Stimulated activated CD8-positive, alpha-beta memory T cell treated with anti-CD3 and anti-CD28 coated beads, Interleukin-4, amount 100 ng/mL, for 4 hours (primary cell): ENCODE measurements at places on chromosomes 3 and 15.

DNA sequence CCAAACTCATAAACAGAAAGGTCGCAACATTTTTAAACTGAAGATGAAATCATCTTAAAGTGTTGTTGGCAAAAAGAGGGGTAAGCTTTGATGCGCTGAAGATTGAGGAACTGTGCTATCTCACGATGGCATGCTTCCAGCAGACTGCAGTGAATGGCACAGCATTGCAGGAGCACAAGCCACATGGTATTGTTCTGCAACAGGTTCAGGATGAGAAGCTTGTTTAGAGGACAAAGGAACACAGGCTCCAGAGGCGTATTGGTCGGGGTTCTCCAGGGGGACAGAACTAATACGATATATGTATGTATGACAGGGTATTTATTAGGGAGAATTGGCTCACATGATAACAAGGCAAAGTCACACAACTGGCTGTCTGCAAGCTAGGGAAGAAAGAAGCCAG is 13.8 kb upstream of the PLD1 start:
- no peak for DNase-seq

GRCh38 chr3:32411442-32411841 is 19.8 kb downstream of the CMTM7 start:
- DNase-seq = no peak

DNA sequence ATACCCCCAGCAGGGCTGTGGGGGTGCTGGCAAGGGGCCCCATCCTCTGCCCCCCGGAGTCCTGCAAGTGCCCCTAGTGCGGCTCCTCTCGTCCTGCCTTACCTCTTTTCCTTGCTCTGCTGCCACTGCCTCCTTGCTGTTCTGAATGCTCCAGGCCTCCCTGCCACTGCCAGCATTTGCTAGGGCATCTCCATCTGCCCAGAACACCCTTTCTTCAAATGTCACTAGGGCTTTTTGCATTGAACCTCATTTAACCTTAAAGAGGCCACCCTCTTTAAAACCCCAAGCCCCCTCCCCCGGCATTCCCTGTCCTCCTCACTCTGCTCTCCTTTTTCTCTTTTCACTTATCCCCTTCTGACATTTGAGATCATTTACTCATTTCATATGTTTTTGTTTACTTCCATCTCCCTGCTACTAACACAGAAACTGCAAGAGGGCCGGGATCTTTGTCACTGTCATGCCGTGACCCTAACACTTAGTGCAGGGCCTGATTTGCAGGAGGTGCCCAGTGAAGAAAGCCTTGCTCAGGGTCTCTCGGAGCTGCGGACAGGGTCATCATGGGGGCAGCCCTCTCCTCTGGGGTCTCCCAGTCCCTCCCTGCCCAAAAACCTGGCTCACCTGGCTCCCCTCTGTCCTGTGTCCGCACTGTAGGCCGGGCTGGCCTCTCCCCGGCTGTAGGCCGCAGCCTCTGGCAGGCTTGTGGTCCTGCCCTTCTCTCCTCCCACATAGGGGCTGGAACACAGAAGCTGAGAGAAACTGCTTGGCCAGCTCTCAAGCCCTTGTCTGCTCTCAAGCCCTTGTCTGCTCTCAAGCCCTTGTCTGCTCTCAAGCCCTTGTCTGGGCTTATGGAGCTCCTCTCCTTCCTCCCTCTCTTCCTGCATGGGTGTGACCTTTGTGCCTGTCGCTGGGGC is at the start of gene ACOX2:
Gene ACOX2 (minus strand): TSS at position 690 of the 911 bp plus-strand sequence. CDS start 2,084 bp downstream, outside the sequence.
- no peak for DNase-seq

DNA sequence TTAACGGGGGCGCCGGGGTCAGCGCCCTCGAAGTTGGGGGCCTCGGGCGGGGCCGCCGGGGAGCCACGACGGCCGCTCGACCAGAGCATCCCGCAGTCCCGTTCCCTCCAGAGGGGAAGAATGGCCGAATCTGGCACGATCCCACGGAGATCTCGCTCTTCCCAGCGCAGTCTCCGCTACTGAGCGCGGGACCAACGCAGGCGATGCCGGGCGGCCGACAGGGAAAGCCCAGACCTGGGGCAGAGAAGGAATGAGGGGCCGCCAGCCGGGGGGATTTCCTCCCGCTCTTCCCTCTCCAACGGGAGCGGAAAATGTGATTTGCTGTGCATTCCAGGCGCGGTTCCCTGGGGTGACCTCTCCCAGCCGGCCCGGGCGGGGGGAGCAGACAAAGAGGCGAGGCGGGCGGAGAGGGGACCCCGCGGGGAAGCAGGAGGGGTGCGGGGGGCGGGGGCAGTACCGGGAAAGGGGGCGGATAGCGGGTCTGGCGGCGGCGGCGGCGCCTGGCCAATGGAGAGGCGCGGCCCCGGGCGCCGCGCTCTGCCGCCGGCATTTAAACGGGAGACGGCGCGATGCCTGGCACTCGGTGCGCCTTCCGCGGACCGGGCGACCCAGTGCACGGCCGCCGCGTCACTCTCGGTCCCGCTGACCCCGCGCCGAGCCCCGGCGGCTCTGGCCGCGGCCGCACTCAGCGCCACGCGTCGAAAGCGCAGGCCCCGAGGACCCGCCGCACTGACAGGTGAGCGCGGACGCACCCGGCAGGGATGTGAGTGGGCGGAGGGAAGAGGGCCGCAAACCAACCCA is at the start of gene GREM1:
Gene GREM1 (plus strand): TSS at position 579 of the 801 bp plus-strand sequence. CDS start 12,687 bp downstream, outside the sequence.
- no peak for DNase-seq

GRCh38 chr15:73926219-73927002 is at the start of gene LOXL1:
Gene LOXL1 (plus strand): TSS chr15:73926462. CDS start chr15:73926784, 322 bp downstream.
- no peak for DNase-seq

GRCh38 chr15:38028869-38029268 is 94.4 kb downstream of the TMCO5A start:
- no peak for DNase-seq

DNA sequence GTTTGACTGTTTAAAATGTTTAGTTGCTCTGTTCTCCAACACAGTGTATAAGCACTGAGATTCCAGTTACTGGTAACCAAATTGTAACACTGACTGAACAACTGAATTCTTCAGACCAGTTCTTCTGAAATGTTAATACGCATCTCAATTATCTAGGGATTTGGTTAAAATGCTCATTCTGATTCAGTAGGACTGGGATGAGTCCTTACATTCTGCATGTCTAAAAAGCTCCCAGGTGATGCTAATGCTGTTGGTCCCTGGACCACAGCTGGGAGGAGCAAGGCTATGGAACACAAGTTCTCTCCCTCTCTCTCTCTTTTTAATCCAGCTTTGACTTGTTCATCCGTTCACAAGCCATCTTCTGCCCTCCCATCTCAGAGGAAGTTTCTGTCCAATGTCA is 380.3 kb downstream of the MAGI1 start:
- DNase-seq = no peak

GRCh38 chr3:41365973-41366372 is 166.7 kb downstream of the CTNNB1 start:
- DNase-seq = no peak

DNA sequence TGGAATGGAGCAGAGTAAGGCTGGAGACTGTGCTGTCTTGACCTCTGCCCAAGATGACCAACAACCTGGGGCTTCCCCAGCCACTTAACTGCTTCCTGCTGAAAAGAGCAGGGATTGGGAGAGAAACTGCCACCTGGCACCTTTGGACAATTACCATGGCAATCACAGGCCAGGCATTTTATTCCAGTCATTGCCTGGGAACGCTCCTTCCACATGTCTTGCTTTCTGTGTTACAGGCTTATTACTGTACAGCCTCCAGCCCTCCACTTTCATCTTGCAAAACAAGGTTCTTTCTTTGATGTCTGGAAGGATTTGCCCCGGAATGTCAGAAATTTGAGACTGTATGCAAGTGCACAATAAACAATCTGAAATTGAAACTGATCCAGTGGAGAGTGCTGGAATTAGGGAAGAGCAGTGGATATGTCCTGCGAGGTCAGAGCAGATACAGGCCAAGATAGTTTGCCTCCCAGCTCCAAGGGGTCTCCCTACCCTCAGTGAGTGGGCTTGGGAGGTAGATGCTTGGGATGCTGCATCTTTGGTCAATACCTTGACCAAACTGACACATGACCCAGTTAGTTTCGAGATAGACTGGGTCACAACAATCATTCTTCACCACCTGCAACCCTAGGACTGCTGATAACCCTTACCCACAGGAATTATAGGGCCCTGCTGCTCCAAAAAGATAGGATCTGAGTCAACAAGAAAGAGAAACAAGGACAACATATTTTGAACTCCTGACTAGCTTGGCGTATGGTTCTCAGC is 2.7 kb downstream of the PPP1R14D start:
- no peak for DNase-seq

DNA sequence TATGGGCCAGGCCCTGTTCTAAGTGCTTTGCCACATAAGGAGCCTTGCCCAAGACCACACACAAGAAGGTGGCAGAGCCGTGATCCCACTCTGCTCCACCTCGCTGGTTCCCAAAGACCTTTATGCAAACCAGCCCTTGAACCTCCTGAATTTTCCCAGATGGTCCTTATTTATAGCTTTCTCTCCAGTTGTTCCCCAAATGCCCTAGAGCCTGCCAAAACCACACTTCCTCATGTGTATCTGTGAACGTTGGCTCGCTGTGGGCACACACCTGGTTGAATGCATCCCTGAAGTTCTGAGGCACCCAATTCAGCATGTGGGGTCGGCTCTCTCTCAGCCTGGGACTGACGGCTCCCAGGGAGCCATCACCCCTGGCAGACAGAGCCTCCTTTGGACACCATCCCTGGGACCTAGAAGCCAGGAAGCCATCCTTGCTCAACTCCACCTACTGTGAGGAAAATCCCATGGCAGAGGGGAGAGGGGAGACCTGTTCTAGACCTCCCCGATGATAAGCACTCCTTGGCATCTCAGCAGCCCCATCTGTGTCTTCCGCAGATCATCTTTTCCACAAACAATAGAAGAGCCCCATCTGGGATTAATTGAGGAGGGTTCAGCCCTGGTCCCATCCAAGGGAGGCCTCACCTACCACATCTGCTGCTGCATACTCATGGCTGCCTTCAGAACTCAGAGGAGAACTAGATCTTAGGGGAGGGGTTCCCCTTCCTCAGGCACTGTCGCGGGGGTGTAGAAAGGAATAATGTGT is 42.3 kb upstream of the LIMD1 start:
- DNase-seq = no peak

- DNase-seq = no peak
Measured at GRCh38 chr3:179801263-179801662, 148.4 kb downstream of the USP13 start.

GRCh38 chr3:175233957-175234940 is 375.1 kb downstream of the NAALADL2 start:
- DNase-seq = no peak

- no peak for DNase-seq
Measured at GRCh38 chr3:34386309-34386708, 587.9 kb downstream of the PDCD6IP start.

- DNase-seq = no peak
Measured at GRCh38 chr3:59185591-59186369, 136.0 kb upstream of the CFAP20DC start.

DNA sequence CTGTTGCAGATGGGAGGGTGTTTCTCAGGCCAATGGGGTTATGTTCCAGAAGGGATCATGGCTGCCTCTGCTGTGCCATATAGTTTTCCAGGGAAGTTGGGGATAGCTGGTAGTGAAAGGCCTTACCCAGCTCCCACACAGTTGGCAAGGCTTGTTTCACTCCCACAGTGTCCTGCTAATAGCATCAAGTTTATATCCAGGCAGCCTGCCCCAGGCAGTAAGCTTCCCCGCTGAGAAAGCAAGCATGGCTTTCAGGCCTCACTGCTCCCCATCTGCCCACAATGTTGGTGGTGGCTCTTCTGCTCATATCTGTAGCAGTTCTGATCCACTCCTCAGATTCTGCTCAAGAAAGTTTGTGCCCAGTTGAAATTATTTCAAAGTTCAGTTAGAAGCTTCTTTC is 50.9 kb upstream of the DCBLD2 start:
- DNase-seq = no peak

DNA sequence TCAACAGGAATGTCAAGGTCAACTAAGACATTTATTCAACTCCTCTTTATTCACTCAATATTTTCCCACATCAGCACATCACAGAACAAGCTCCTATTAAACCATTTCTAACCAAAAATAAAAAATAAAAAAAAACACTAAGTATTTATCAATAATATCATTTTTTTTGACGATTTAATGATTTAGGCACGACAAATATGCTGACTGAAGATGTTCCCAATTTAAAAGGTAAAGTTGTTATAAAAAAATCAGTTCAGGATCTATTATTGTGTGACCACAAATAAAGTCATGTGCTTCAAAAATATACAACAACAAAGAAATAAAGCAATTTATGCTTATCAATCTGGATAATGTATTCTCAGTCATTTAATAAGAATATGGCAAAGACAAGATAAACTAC is 16.2 kb downstream of the DPH6 start:
- DNase-seq = no peak

DNA sequence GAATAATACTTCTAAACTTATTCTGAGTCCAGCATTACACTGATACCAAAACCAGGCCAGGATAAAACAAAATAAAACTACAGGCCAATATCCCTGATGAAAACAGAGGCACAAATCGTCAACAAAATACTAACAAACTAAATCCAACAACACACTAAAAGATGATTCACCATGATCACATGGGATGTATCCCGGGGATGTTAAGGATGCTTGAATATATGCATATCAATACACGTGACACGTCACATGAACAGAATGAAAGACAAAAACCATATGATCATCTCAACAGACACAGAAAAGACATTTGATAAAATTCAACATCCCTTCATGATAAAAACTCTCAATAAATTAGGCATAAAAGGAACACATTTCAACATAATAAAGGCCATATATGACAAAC is 91.5 kb downstream of the CSNK1G1 start:
- no peak for DNase-seq

- DNase-seq = no peak
Measured at GRCh38 chr3:65178703-65179102, 490.9 kb upstream of the ADAMTS9 start.

- no peak for DNase-seq
Measured at GRCh38 chr3:43699864-43700263, 9.1 kb downstream of the ABHD5 start.

DNA sequence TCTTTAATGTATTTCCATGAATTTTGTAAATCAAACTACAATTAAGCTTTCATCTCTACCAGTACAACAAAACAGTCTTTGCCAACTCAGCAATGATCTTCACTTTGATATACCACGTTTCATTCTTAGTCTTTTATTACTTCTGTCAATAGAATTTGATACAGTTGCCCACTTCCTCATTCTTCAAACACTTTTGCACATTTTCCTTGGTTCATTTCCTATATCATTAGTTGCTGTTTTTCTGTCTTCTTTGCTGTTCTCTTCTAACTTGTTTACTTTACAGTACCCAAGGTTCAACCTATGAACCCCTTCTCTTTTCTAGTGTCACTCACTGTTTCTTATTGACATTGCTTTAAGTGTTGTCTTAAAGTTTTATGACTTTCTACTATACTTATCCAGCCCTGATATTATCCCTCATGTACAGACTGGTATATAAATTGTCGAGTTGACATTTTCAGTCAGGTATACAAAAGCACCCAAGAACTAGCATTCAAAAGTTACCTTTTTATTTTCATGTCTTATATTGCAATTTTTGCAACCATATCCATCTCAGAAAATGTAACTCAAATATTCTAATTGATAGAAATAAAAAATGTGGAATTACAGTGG is 903.1 kb downstream of the NSUN3 start:
- DNase-seq = no peak
